ENCODE measurements at places on chromosomes 3 and 15.

GRCh38 chr15:101458908-101459578 is 30.5 kb downstream of the PCSK6 start:
- no peak for DNase-seq

DNA sequence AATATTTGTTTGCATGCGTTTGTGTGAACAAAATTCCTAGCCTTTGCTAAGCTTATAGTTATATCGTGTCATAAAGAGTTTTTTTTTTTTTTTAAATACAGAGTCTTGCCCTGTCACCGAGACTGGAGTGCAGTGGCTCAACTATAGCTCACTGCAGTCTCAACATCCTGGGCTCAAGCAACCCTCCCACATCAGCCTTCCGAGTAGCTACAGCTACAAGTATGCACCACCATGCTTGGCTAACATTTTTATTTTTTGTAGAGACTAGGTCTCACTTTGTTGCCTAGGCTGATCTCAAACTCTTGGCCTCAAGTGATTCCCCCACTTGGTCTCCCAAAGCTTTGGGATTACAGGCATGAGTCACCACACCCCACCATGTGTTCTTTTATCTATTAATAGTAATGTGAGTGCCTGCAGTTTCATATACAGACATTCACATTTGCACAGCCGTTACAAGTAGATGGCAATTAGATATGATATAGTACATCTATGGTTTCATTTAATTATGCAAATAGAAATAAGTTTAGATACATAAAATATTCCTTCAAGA is 848.6 kb downstream of the PDCD6IP start:
- no peak for DNase-seq

DNA sequence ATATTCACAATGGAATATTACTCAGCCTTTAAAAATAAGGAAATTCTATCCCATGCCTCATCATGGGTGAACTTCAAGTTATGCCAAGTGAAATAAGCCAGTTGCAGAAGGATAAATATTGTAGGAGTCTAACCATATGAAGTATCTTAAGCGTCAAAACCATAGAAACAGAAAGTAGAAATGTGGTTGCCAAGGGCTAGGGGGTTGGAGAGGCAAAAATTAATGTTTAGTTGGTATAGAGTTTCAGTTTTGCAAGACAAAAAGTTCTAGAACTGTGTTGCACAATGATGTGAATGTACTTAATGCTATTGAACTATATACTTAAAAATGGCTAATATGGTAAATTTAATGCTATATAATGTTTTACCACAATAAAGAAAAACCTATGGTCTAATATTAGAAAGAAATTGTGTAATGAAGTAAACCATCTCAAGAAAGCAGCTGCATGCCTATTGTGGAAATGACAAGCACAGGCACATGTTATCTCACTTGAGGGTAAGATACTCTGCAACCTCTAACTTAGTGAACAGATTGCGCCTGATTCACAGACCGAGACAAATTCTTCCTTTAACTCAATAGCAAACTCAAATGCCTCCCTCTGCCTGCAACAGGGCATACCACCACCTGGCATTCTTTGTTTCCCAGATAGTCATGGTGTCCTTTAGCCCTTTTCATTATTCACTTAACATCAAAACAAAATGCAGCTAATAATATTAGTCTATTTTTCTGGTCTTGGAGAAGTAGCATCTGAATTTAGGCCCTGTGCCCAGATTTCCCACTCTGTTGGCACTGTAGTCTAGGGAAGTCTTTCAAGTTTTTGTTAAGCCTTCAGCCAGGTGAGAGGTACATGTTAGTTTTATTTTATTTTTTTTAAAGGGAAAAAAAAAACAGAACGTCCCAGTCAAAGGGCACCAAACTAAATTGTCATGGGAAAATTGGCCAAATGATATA is 80.2 kb upstream of the ACP3 start:
- DNase-seq: no peak

- DNase-seq: no peak
Measured at GRCh38 chr3:151468284-151468917, 7.5 kb upstream of the IGSF10 start.

DNA sequence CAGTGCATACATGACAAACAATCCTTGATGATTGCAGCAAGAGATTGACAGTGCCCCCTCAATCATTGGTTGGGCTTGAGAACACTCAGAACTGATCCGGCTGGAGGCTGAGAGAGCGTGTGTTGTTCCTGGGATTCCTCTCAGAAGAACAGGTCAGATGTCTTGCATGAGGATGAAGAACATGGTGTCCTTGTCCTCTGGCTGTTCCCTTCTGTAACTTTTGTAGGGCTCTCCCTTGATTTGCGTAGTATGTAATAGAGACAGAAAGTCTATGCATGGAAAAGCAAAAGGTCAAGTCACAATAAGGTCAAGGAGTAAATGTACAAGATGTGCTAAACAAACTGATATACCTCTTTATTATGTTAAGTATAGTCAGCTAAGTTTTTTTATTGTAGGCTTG is 8.2 kb downstream of the CHST2 start:
- no peak for DNase-seq

GRCh38 chr3:30693470-30694120 is 87.2 kb downstream of the TGFBR2 start:
- DNase-seq: no peak

GRCh38 chr3:14042680-14043079 is 82.0 kb downstream of the CHCHD4 start:
- no peak for DNase-seq

DNA sequence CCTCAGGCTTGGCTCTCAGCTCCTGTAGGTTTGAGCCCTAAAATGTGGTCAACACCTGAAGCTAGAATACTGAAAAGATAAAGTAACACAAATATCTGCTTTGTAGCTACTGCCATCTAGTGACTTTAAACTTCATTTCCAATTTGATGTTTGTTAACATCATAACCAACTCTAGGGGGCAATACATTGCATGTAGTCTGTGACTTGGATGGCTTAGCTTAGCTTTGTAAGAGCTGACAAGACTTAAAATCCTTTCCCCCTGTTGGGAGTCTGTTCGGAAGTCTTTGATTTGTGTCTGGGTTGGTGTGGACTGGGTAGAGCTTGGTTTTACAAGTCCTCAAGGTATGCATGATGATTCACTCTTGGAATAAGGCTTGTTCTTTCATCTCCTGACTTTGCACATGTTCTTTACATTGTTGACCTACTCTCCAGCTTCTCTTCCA is 51.7 kb downstream of the SCN11A start:
- no peak for DNase-seq

DNA sequence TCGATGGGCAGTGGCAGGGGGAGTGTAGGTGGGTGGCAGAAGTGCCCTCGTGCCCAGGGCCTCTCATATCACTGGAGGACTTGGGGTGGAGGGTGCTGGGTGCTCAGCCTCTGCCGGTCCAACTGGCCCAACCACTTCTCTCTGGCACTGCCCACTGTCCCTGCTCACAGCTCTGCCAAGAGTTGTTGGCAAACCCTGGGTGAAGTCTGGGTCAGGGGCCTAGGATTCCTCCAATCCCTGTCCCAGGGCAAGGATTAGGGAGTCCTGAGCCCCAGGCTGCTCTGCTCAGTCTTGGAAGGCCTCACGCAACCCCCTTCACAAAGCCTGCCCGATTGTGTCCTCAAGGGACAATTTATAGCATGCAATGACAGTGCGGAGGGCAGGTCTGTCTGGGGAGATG is 5.2 kb upstream of the PRKCD start:
- DNase-seq: no peak

- no peak for DNase-seq
Measured at GRCh38 chr15:92883163-92883875, 16.8 kb upstream of the CHD2 start.

- no peak for DNase-seq
Measured at GRCh38 chr3:127469760-127470159, 120.8 kb downstream of the TPRA1 start.

DNA sequence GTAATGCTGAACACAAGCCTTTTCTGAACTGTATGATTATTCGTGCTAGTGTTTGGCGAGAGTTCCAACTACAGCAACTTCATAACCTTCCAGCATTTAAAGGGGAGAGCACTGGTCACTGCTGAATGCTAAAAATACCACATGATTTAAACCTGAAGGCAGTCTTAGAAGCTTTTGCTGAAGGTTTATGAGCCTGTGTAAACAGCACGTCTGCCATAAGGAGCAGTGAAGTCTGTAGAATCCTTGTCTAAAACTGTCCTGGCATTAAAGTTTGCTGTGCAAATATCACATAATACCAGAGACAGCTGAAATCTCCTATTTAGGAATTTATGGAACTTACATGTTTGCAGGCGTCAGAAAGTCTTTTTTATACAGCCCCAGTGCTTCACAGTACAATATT is 5.9 kb downstream of the SATB1 start:
- no peak for DNase-seq

GRCh38 chr15:42858999-42859789 is 61.4 kb downstream of the TTBK2 start:
- DNase-seq: no peak

DNA sequence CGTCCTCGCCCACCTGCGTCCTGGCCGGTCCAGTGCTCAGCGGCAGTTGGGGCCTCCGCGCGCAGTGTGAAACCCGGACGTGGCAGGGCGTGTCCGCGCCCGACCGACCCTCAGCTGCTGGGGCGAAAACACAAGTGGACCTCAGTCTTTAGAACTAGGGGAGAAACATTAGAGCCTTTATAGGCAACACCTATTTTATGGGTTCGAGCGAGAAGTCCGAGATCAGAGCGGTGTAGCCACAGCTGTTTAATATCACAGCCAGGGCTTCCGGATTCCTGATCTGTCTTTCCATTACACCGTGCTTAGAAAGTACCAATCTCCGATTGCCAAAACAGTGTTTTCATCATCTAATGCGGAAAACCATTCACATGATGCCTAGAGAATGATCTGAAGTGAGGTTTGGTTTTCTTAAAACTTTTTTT is 506 bp downstream of the RAD51 start:
- DNase-seq: no peak

DNA sequence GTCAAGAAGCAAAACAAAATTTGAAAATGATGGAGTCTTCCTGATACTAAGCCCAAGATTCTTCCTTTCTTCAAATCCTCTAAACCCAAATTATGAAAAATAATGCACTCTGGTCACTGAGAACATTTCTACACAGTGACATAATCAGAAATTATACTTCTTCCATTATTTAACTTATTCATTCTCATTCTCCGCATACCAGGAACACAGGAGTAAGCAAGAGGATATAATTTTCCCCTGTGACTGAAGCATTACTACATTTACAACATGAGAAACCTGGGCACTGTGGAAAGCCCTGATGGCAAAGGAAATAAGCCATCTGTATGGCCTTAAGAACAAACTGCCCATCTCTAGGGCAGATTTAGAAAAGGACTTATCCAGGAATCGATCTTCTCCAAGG is 47.0 kb downstream of the EXD1 start:
- no peak for DNase-seq

GRCh38 chr15:55289011-55289745 is 435 bp downstream of the RAB27A start:
- DNase-seq: no peak

GRCh38 chr3:99933971-99934750 is 116.5 kb downstream of the CMSS1 start:
- no peak for DNase-seq

- no peak for DNase-seq
Measured at GRCh38 chr3:131178710-131179375, 152.2 kb downstream of the NEK11 start.

DNA sequence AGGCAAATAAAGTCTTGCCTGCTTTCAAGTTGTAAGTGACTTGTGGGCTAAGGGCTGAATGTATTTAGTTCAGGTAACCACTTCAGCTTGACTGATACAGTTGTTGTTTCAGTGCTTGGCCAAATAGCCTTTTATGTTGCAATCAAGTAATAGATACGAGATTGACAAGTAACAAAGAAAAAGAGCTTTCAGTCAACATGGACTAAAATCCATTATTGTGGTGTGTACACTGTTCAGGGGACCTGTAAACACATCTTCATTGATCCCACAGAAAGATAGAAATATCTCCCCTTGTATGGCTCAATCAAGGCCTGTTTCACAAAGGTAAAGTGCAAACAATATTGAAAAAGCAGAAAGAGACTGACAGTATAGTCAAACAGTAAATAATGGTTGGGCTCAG is 224.8 kb upstream of the TMCO5A start:
- DNase-seq: no peak

- no peak for DNase-seq
Measured at GRCh38 chr3:155302481-155302880, 9.0 kb upstream of the STRIT1 start.

DNA sequence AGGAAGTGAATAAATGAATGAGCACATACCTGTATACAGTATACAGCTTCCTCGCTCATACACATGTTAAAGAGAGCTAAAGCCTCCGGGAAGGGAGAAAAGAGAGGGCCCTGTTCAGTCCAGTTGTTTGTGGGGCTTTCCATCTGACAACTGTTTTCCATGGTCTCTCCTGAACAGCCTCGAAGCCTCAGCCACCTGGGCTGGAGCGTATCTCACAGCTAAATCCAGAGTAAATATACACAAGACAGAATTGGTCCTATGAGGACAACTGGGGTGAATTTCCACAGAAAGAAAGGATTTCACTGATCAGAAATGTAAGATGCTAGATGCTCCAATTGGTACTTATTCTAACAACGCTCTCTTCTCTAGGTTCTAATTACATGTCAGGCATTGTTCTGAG is 103.5 kb downstream of the LIPC start:
- no peak for DNase-seq

GRCh38 chr3:141412936-141413354 is 44.6 kb downstream of the ZBTB38 start:
- DNase-seq: peak; percentile 9

DNA sequence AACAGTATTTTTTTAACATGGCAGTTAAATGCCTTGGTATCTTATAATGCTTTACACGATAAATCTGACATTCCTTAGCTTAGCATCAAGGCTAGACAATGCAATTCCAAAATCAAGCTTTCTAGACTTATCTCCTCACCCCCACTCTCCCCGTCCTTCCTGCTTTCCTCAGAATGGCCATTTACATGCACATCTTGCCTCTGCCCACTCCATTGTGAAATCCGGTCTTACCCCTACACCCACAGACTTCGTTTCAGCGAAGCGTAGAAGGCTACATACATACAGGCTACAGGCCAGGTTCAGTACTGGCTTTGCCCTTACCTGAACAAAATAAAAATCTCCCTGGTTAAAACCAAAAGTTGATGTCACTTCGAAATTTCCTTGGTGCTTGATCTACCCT is 58.6 kb upstream of the SLC12A8 start:
- no peak for DNase-seq

DNA sequence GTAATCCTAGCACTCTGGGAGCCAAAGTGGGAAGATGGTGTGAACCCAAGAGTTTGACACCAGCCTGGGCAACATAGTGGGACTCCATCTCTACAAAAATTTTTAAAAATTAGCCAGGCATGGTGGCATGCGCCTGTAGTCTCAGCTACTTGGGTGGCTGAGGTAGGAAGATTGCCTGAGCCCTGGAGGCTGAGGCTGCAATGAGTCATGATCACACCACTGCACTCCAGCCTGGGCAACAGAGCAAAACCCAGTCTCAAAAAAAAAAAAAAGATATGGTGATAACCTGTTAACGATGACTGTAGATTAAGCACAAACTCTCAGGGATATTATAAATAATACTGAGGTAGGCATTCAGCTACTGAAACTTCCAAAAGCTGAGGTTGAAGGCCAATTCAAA is 107.5 kb downstream of the SLC49A4 start:
- no peak for DNase-seq
